ENCODE measurements at places on chromosomes 4 and X.

DNA sequence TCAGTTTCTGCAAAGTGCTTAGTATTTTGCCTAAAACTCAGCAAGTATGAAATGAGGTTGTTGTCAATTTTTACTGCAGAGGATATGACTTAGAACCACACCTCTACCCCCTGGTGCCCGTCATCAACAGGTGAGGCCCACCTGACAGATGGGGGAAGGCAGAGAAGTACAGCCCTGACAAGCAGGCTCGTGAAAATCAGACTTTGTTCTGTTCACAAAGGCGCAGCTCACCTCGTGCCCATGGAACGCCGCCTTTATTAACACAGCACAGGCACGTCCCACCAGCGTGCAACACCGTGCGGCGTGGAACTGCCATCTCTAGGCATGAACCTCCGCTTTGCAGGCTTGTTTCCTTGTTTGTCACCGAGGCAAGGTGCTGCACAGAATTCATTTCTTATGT is 13.3 kb downstream of the CYP4V2 start:
- no peak for DNase-seq

DNA sequence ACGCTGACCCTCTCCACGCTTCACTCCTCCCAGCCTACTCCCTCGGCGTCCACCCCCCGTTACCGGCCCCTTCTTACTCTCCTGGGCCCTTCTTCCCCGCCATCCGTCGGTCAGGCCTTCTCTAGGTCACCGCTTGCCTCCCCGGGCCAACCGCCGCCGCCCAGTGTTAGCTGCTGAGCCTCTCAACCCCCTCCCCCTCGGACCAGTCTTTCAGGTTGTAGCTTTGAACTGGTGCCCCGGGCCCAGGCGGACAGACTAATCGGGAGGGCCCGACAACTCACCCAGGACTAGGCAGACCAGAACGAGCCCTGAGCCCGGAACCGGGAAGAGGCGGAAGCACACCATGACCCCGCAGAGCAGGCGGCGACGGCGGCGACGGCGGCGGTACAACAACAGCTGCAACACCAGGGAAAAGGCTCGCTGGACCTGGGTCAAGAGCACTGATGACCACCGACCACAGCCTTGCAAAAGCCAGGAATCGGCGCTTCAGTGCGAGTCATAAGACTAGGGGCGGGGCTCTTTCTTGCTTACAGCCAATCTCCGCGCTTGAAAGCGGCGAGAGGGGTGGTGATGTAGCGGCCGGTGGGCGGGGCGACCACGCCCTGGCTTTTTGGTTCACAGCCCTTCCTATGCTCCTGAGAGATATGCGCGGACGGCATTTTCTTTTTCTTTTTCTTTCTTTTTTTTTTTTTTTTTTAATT is at the start of gene LAMP2:
Gene LAMP2, minus strand, starts transcription at position 472 of the 701 bp plus-strand sequence. Its CDS starts 127 bp downstream, at position 345.
- peak; percentile 57 for DNase-seq

DNA sequence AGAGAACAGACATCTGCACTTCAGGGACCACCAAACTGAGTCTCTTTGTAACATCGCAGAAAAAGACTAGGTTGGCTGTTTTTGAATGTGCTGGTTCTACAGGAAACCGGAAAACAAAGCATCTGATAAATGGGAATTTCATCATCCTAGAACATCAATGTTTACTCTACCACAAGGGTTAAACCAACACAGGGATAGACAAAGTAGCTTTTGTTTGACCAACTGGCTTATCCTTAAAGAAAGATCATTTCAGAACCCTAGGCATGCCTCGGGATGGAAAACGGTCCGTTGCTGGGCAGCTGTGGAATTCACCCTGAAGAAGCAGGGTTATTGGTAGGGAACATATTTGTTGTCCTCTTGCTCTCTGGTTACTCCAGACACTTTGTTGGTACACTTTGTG is 2355.5 kb upstream of the AGA start:
- no peak for DNase-seq

DNA sequence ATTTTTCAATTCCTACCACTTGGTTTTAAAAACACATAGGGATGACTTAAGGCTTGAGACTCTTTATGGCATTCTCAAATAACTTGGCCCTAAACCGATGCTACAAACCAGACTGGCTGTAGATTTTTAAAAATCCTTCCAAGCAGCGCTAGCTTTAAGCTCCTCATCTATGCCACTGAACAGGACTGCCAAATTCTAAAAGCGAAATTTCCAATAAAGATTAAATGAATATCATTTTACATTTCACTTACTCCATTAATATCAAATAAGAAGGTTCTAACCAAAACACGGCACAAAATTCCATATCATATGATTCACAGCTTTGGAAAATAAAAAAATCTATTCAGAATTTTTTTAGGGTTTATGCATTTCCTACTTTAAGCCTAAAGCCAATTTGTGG is 134.2 kb downstream of the FANCB start:
- no peak for DNase-seq

GRCh38 chr4:151626751-151627150 is 134.1 kb downstream of the GATB start:
- DNase-seq, result no peak

DNA sequence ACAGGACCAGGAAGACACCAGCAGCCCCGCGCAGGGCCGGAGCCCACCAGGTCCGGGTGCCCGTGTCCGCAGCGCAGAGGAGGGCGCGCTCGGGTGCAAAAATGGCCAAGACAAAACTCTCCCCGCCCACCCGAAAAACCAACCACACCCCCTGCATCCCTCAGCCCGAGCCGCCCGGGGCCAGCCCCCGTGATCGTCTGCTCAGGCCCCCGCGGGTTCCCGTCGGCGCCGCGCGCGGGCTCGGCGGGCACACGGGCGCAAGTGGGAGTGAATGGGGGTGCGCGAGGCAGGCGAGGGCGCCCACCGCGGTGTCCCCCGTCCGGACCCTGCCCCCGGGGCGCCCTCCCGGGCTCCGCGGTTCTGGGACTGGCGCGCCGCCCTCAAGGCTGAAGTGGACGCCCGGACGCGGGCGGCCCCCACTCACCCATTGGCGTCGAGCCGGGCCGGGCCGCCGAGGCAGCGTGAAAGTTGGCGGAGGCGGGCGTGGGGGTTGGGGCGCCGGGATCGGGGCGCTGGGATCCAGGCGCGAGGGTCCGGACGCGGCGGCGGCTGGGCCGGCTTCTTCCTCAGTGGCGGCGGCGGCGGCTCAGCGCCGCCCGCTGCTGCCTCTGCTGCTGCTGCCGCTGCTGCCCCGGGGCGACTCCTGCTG is 393 bp downstream of the SH3KBP1 start:
- DNase-seq, result no peak

DNA sequence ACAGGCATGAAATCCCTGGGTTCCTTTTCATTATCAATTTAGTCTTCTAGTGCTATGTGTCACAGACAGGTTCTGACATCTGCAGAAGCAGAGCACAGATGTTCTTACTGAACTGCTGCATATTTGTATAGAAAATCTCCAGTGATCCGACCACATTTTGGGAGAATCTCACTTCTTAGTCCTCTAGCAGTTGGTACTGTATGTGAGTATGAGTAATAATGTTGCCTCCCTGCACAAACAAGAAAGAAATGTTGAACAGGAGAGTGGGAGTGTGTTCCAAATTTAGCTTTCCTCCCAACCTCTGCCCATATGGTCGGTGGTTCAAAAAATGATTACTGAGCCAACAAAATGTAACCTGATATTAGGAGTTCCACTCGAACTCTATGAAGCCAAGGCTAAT is 165.3 kb upstream of the GPC4 start:
- DNase-seq, result no peak

- DNase-seq, result no peak
Observed at GRCh38 chrX:50495616-50496015, 25.0 kb upstream of the DGKK start.

DNA sequence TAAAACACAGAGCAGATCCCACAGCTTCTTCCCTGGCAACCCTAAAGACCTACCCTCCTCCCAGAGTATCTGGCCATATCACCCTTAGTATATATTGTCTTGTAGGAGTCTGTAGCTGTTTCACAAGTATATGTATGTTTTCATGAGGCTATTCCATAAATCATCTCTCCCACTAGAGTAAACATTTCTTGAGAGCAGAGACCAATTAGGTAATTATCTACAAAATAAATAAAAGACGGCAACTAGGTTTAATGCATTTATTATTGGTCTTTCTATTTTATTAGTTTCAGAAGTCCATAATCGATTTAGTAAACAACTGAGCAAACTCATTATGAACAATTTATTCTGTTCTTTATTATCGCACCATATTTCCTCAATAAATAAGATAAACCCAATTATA is 7.0 kb downstream of the ACOT9 start:
- DNase-seq, result no peak

DNA sequence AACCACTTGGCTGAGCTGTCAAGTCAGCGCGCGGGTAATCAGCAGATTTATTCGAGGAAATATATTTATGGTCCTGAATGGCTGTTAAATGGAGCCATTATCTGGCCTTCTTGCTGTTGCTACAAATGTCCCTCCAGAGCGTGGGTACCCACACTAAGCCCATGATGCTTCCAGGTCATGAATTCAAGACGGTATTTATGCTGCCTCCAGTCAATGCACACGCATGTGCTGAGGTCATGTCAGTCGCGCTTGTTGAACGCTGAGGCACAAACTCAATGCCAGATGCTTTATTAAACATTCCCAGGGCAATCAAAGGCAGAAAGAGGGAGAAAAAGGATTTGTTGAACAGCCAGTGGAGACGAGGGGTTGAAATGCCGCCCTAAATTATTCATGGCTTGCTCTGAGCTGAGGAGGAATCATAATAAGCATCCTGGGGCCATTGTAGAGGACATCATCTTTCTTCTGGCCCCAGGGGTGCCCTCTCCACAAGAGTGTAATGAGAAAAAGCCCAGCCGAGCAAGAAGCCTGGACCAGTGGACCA is 36.1 kb upstream of the CLDN24 start:
- no peak for DNase-seq

- no peak for DNase-seq
Observed at GRCh38 chrX:120016068-120016441, 61.4 kb downstream of the RHOXF2B start.

DNA sequence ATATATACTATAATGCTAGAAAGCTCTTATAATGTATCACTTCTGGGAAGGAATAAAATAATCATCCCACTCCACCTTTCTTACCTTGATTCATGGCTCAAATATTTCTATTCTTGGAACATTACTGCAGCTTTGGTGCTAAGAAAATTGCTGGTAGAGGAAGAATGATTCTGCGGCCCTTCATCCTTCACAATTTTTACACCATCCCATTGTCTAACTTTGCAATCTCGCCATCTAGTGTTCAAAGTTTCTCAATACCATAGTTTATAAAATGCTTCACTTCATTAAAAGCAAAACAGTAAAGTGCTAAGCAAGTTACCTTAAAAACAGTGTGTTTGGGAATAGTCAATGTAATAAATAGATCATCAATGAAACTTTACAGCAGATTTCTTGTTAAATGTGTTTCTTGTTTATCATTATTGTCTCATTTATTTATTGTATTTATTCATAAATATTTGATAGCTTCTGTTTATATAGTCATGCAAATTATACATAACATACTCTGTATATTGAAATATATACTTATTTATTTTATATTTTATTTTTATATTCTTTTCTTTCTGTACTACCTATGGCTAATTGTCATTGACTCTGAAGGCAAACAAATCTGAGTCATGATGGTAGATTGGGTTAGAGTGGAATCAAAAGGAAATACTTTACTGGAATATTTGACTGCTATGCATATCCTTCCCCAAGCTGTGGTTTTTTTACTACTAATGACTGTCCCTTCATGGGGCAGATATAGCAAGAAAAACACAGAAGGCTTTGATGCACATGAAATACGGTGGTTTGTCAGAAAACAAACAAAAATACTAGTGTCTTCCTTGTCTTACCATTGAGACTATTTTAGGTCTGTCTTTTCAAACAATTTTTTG is 390.7 kb downstream of the MAPK10 start:
- no peak for DNase-seq

- no peak for DNase-seq
Observed at GRCh38 chr4:40264497-40264896, 67.7 kb downstream of the RHOH start.

- no peak for DNase-seq
Observed at GRCh38 chr4:150321113-150321512, 242.9 kb downstream of the DCLK2 start.

DNA sequence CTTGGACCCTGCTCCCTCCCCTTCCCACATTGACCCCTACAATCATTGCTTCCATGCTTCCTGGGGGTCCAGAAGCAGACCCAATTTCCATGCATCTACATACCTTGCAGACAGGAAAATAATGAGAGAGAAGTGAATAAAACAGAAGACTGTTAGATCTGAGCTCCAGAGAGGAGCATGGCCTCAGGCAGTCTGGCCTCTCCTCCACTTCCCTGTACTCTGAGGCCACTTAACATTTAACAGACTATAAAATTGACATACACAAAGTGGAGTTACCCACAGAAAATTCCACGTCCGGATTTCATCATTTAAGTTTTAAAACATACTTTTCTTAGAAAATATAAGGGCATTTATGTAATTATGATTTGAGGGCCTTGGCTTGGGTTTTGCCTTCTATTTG is 2.1 kb upstream of the PRSS12 start:
- no peak for DNase-seq

GRCh38 chr4:152062936-152063620 is 302.3 kb upstream of the GATB start:
- DNase-seq, result no peak

GRCh38 chrX:148448686-148449085 is 51.7 kb upstream of the AFF2 start:
- no peak for DNase-seq

All from stimulated activated CD4-positive, alpha-beta T cell treated with anti-CD3 and anti-CD28 coated beads, Interleukin-1b, Interleukin-23, amount 100 ng/mL, for 4 hours (primary cell).